ENCODE measurements at places on chromosomes 5 and 9.

GRCh38 chr9:134698587-134699342 lies 57.2 kb downstream of the COL5A1 start:
- peak; percentile 12 for DNase-seq

- no peak for DNase-seq
These were observed 200.9 kb upstream of the PAPPA start for GRCh38 chr9:115952430-115953292.

GRCh38 chr9:135602789-135603481 lies 36.4 kb downstream of the GLT6D1 start:
- DNase-seq: peak; percentile 50

DNA sequence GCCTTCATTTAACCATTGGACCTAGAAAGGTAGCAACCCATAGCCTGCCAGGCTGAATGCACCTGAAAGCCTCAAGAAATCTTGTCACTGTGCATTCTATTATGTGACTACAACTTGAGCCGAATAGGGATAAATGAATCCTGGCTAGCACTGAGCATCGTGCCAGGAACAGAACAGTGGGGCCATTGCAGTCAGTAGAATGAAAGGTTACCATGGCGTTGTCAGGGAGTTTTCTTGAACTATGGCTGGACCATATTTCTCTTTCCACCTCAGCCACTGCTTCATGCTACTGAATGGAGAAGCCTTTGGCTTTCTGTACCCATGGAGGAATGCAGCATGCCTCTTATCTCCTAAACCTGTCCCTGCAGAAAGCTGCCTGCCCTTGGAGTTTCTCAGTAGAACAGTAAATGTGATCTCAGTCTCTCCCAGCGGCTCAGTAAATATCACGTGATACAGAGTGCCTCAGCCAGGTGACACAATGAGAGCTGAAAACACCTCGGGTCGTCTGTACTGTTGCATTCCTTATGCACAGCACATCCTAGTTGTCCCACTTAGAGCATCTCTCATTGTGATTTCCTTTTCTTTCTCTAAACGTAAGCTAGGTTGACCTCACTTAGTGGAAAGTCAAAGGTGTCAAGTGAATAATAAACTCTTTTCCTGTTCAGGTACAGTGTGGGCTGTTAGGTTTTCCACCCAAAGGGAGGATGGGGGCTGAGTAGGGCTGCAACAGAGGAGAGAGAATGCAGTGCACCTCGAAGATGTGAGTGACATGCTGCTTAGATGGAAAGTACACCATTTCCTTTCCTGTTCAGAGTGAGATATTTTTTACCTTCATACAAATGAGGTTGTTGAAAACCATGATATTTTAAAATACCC lies 115.3 kb downstream of the MACIR start:
- DNase-seq: no peak

DNA sequence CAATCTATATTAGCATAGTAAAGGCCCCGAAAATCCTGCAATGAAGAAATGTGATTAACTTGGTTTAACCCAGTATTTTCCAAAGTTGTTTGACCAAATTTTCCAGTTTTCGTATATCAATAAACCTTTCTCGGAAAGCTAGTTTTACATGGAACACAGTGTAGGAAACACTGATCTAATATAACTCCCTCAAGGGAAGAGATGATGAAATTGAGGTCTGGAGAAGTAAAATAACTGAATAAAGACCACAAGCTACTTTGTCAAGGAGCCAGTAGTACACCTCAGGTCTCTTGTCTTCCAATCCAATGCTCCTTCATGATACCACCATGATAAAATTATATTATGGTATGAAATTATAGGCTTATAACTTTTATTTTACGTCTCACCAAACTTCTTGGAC lies 118.1 kb upstream of the TARS1 start:
- no peak for DNase-seq

GRCh38 chr9:108755979-108756378 lies 99.8 kb downstream of the ACTL7B start:
- no peak for DNase-seq

DNA sequence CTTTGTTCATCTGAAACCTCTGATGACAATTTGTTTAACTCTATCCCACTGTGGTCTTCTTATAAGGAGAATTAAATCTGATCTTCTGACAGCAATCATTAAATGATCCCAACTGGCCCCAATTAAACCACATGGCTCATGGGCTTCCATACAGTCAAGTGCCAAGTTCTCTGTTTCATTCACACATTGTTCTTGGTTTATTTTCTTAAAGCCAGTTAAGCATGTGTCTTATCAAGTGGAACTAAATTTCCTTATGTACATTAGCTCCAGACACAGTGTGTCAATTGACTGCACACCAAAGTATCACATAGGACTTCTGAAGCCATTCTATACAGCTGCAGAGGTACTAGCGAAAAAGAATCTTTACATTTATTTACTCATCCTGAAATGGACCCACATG lies 51.2 kb downstream of the MEF2C start:
- no peak for DNase-seq

- DNase-seq: no peak
These were observed 91.8 kb downstream of the PTTG1 start for GRCh38 chr5:160513485-160513884.

GRCh38 chr9:123349691-123350480 lies 6.1 kb upstream of the CRB2 start:
- peak; percentile 48 for DNase-seq

DNA sequence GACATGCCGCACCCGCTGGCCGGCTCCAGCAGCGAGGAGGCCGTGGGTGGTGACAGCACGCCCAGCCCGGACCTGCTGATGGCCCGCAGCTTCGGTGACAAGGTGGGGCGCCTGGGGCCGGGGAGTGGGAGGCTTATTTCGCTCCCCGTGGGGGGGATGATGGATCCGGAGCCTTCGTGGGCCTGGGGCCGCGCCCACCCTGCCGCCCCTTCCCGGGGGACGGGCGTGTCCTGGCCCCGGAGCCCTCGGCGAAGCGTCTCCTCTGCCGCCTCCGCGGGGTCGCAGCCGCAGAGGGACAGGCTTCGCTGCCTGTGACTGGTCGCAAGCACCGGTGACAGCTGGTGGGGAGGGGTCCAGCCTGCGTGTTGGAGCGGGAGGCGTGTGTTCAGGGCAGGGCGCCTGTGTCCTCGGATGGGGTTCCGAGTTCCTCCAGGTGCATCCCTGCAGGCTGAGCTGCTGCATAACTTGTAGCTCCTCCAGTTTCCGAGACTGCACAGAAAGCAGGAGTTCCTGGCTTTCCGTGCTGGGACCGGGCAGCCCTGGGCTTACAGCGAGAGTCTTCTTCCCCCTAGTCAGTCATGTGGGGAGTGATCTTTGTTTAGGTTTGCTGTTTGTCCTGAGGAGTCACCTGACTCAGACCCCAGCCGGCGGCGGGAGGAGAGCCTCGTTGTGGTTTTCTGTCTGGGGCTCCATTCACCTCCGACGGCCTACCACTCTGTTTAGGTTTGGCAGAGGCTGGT lies 666 bp downstream of the SNX30 start:
- DNase-seq: no peak

- DNase-seq: no peak
These were observed 128.8 kb downstream of the FSTL4 start for GRCh38 chr5:133483406-133484090.

- no peak for DNase-seq
These were observed 53.9 kb downstream of the ERAP1 start for GRCh38 chr5:96753848-96754247.
